NCI-H460 (cell line): ENCODE measurements at places on chromosomes 4 and X. TPM values are rescaled to one million over a fixed set of nuclear protein-coding genes. Genes with fewer than 3 reads are reported as not detected.

The SH3RF1 gene
- 3.9 and 4.4 TPM in 2 replicates for total RNA-seq

The TIGD4 gene
- total RNA-seq = 1.8 and 2.3 TPM in 2 replicates

The EOLA1 gene
- total RNA-seq = 12.4 and 16.6 TPM in 2 replicates

The CD40LG gene
- total RNA-seq = not detected in 2 replicates

The ODAPH gene
- total RNA-seq = not detected in 2 replicates

DNA sequence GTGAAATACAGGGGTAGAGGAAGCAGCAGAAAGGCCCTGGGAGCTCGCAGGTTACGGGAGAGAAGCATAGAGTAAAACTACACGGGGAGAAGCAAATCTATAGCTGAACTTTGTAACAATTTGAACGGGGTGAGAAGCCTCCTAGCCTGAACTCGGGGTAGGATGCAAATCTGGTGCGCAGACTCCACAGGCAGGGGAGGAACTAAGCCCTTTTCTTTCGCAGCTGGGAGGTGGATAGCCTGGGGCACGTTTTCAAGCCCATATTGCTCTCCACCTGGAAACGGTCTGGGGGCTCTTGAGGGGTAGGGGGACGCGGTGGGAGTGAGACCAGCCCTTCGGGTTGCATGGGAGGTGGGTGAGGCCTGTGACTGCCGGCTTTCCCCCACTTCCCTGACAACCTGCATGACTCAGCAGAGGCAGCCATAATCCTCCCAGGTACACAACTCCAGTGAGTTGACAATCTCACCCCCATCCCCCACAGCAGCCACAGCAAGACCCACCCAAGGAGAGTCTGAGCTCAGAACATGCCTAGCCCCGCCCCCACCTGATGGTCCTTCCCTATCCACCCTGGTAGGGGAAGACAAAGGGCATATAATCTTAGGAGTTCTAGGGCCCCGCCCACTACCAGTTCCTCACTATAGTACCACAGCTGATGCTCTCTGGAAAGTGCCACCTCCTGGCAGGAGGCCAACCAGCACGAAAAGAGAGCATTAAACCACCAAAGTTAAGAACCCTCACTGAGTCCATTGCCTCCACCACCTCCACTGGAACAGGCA, 29.9 kb downstream of the SOWAHB start:
- DNase-seq = no peak

GRCh38 chr4:109560687-109561461, 828 bp downstream of the MCUB start:
- peak; percentile 7 for DNase-seq

- DNase-seq = no peak
Measured at GRCh38 chrX:84322083-84322827, 134.3 kb upstream of the RPS6KA6 start.

DNA sequence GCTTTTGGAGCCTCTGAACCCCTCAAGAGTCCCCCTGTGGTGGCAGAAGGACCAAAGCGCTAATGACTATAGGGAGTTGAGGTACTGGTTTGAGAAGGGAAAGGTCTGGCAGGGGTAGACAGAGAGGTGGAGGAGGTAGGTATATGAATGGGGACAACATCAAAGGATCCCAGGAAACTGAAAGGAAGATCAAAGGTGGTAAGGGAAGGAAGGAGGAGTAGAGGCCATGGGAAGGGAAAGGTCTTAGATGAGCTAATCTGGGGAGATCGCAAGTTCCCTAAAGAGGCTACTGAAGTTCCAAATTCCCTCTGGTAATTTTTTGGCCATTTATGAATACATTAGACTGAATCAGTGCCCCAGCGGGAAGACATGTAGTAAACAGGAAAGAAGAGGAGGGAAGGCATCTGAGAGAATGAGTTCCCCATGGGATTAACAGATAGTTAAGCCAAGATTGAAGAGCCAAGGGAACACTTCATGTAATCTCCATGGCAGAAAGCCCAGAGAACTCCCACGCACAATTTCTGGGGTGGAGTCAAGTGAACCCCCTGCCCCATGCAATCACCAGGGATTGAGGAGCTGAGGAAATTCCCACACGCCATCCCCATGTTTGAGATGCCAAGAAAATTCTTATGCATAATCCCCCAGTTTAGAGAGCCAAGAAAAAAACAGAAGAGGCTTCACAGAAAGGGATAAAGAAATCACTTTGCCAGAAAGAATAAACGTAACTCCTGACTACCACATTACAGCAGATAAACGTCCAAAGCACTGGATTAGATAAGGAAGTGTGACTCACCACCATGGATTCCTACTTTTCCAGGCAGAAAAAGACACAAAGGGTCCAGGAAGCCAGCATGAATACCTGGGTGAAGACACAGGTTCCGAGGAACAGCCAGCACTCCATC, 25.8 kb downstream of the ZNF630 start:
- no peak for DNase-seq

- DNase-seq = no peak
Measured at GRCh38 chrX:150012647-150013381, 74.5 kb upstream of the EOLA2 start.

- no peak for DNase-seq
Measured at GRCh38 chrX:136273986-136274385, 22.8 kb upstream of the MAP7D3 start.

- DNase-seq = no peak
Measured at GRCh38 chr4:152690706-152691651, 11.2 kb upstream of the TMEM154 start.

- no peak for DNase-seq
Measured at GRCh38 chr4:153798420-153798819, 9.5 kb upstream of the SFRP2 start.

DNA sequence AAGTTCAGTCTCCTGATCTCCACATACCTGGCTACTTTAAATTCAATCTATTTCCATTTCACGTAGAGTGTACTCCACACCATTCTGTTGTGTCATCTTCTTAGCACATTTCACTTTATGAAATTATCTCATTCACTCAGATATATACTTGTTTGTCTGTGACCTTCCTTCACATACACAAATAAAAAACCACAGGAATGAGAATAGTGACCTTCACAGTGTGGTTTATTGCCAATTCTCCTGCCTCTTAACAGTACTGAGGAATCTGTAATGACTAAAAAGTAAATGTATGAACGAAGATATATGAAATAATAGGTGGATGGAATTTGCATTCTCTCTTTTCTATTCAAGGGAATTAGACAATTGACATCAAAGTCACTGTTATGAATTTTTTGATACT, 183.9 kb upstream of the PCDH7 start:
- no peak for DNase-seq
